GM13976 (cell line): ENCODE measurements at places on chromosomes 2 and 18.

DNA sequence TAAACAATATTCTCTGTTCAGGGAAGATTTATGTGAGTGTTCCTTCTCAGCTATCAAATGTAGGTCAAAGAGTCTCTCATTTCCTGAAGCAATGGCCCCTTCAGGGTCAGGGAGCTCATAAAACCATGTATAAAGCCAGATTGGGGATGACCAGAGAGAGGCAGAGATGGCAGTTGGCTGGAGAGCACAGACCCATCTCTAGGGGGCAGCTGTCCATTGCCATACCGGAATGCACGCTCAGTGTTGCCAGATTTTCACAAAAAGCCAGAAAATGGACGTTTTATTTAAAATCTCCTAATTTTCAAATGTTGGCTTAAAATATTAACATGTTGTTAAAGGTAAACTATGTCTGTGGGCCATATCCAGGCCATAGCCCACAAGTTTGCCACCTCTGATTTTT, 1920.7 kb upstream of the CELF4 start:
- no peak for DNase-seq

DNA sequence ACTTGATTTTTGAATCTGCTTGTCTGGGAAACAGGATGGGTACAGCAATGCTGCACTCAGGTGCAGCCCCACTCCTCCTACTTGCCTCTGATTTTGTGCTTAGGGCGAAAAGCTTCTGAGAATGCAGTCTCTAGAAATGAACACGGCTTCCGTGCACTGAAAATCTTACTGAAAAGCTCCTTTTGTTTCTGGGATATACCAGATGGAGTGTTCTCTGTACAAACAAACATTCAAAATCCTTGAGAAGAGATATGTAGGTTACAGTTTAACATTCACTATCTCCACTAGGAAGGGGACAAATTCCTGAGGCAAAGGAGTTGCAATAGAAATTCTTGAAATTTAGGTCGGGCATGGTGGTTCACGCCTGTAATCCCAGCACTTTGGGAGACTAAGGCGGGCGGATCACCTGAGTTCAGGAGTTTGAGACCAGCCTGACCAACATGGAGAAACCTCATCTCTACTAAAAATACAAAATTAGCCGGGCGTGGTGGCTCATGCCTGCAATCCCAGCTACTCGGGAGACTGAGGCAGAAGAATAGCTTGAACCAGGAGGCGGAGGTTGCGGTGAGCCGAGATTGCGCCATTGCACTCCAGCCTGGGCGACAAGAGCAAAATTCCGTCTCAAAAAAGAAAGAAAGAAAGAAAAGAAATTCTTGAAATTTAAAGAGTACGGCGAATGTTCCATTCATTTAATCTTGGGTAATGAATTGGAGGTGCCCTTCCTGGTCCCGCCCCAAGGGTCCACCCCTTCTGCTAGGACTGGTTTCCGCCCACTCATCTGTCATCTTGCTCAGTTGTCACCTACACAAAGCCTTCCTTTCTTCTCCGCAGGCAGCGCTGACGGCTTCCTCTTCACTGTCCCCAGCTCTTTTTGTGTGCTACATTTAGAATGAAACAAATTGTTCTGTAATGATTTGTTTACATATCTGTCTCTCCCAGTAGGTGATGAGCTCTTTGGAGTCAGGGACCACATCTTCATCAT, 92.4 kb downstream of the SOCS6 start:
- DNase-seq: no peak

- DNase-seq: no peak
Measured at GRCh38 chr18:498931-499775, 1.3 kb downstream of the COLEC12 start.

- no peak for DNase-seq
Measured at GRCh38 chr18:23179416-23179815, 44.1 kb downstream of the CABLES1 start.

DNA sequence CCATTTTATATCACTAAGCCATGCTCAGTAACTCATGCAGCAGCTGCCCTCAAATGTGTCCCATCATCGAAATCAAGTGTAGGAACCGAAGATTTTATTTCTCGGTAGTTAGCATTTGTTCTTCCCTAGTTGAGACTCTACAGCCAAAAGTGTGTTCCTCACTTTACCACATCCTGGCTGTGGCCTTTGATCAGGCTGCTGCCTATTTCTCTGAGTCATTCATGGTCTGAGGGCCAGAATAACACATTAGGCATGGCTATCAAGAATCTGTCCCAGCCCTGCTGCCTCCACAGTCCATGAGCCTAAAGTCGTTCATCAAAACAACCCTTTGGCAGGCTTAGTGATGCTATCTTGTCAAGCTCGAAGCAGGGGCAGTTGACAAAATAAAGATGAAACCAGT, 300.1 kb downstream of the TDRD15 start:
- DNase-seq: no peak

- no peak for DNase-seq
Measured at GRCh38 chr18:63247506-63247905, 72.1 kb downstream of the BCL2 start.

- no peak for DNase-seq
Measured at GRCh38 chr2:240295256-240296103, 140.0 kb upstream of the GPC1 start.

DNA sequence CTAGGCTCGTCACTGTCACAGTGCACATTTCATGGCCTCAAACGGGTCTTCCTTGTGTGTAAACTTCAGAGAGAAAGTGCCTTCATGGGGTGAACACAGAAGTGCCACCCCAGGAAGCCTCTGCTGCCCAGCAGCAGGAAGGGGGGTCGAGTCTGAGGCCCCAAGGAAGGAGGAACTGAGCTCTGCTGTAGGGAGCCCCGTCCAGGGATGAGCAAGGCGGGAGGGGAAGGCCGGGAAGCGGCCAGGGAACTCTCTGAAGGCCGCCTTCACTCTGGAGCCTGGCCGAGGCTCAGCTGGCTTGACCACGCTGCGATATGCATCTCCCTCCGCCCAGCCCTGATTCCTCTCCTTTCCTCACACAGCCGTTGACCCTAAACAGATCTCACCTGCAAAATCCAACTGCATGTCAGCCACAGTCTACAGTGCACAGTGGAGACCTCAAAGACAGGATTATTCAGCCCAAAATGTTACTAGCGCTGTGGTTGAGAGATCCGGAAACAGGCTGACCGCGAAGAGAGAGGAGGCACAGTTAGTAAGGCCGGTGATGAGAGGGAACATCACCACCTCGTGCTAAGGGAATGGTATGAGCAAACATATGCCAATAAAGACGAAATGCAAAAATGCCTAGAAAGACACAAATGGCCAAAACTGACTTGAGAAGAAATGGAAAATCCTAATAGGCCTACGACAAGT, 34.2 kb upstream of the CTDP1 start:
- DNase-seq: no peak

DNA sequence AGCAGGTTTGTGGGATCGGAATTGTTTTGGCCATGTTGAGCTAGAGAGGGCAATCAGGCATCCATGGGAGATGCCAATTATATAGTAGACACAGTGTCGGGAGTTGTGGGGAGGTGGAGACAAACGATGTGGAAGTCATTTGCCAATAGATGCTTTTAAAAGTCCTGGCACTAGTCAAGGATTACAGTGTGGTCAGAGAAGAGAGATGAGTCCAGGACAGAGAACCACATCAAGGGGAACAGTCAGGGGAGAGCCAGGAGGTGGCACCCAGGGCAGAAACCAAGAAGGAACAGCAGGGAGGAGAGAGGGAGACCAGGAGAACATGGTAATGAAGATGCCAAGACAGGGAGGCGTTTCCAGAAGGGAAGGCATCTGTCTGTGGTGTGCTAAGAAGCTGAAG, 81.2 kb downstream of the ARL4C start:
- DNase-seq: no peak

DNA sequence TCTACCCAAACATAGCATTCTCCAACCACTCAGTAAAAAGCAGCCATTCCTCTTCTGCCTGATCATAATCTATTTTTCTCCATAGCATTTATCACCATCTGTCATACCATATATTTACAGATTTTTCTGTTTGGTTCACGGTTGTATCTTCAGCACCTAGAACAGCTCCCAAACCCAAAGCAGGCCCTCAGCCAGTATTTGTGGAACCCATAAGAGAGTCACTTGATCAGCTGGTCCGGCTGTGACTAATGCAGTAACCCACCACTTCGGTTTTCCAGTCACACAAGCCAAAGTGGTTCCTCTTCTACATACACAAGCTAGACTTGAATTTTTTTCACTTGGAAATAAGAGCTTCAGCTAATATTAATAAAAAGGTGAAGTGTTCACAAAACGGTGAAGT, 511.6 kb upstream of the CELF4 start:
- no peak for DNase-seq

DNA sequence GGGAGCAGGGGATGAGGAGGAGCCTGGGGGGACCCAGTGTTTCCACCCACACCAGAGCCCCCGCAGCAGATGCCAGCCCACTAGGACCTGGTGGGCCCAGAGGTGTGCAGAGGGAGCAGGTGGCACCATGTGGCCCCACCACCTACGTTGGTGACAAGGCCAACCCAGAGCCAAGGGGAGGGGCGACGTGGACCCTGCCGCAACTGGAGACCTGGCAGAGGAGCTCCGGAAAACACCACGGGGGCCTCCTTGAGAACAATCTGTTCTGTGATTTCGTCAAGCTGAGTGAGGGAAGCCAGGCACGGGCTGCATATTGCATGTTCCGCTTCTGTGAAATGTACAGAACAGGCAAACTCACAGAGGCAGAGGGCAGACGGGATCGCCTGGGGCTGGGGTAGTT, 49.1 kb upstream of the GPC1 start:
- no peak for DNase-seq

DNA sequence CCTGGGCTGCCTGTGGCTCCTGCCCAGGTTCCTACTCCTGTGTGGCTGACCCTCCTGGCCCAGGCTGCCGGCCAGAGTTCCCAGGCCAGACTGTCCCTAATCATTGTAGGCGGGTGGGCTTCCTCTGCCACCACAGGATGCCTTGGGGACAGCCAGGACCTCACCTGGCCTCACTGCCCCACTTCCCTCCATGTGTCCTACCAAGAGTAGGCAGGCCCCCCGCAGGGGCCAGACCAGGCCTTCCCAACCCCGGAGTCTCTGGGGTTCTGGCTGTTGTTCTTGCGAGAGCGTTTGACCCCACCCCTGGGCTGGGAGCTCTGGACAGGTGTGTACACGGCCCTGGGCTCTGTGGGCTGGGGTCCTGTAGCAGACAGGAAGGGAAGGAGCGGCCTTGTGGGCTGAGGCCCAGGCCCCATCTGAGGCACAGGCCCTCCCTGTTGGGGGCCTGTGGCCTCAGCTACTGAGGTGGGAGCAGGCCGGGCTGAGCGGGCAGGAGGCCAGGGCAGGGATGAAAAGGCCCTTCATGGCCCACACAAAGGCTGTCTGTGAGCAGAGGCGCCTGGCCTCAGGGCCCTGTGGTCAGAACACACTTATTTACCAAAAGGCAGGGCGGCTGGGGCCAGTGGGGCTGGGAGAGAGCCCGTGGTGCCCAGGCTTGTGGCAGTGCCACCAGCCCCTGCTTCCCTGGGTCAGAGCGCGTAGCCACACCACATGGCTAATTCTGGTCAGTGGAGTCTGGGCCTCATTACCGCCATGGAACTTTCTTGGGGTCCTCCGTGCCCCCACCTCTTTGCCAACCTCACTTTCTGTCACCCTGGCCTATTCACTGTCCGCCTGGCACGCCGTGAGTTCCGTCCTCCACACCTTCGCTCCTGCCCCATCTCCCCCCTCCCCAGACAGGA, 2.0 kb downstream of the SNORC start:
- peak; percentile 24 for DNase-seq

DNA sequence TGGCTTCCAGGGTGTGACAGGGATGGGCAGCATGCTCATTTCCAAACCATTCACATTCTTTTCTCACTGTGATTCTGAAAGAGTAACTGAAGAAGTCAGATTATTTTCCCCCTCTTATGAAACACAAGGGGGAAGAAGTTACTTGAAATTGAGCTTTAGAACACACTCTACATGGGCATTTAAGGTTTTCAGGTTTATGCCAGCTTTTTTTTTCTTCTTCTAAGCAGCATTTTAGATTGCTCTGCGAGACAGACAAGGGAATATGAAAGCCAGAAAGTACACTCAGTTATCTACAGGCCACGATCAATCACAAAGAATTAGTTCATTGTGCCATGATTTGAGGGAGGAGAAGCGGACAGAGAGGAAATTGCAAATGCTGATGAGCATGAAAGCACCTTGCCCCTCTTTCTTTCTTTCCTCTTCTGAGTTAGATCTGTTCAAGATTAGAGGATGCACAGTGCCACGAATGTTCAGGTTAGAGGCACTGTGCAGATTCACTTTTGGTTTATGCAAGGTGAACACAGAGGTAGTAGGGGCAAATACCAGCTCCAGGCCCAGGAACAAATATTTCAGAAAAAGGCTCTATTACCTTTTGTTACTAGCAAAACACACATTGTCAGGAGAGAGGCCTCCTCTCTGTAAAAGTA, 49.2 kb downstream of the CXCR4 start:
- DNase-seq: no peak

- DNase-seq: no peak
Measured at GRCh38 chr18:49761771-49762170, 51.6 kb downstream of the ACAA2 start.

DNA sequence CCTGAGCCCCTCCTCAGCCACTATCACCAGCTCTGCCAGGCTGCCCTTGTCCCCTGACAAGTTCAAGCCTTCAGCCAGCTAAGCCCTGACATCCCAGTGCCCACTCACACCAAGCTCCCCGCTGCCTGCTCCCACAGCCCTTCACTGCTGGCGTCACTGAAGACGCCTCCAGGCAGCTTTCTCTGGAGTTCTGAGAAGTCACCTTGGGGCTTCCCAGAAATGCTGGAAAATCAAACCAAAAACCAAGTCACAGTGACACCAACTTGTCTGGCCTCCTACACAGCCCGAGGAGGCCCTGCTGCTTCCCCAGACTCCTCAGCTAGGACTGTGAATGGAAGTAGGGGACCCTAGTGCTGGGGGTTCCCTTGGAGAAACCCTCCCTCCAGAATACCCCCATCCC, 2.2 kb upstream of the TNS1 start:
- DNase-seq: no peak

DNA sequence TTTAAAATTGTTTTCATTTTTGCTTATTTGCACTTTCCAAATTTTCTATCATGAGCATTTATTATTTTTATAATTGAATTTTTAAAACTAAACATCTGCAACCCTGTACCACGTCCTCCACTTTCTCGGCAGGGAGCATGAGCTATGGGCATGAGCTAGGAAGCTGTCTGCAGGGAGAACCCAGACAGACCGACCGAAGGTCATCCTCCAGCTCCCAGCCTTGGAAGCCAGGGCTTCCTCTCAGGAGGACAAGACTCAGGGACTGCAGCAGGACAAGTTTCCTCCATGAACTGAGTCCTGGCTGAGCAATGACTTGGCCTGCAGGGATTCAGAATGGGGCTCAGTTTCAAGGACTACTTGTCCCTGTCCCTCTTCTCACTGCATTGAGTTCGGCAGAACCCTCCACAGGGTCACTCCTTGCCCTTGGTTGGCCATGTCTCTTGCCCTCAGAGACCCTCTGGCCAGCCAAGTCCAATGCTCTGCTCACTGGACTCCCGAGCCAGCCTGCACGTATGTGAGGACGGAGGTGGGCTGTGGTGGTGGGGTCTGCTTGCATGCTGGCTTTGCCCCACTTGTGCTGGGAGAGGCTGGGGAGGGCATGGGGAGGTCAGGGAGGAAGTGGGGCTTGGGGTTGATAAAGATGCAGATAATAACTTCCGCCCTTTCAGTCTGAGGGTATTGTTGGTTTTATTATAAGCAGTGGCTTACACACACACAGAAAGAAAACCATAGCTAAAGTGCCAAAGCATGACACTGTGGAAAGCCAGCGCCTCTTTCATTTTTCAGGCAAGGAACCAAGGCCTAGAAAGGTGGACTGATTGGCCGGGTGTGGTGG, 6.6 kb downstream of the NMUR1 start:
- DNase-seq: no peak
